ENCODE measurements at places on chromosomes 1 and 21.

GRCh38 chr1:55059302-55060132 lies 20.2 kb downstream of the PCSK9 start:
- no peak for DNase-seq

DNA sequence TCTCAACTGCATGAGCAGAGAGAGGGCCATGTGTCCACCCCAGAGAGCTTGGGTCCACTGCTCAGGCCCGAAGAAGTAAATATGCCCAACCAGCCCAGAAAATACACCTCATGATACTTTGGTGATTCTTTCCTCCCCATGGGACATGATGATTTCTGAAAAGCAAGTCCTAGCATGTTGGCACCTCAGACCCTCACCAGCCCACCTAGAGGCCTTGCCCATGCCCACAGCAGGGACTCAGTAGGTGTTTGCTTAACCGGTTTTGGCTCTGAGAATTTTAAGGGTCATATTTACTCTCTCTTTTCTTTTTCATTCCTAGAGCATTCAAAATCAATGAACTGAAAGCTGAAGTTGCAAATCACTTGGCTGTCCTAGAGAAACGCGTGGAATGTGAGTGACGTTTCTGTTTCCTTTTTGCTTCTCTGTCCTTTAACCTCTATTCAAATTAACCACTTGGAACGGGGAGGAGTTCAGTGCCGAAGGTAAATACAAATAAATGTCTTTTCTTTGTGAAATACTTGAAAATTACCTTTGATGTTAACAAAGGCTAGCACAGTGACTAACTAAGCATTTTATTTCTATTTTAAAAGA lies 79.7 kb downstream of the PDE9A start:
- no peak for DNase-seq

- no peak for DNase-seq
Measured at GRCh38 chr1:231274119-231274825, 33.3 kb downstream of the GNPAT start.

DNA sequence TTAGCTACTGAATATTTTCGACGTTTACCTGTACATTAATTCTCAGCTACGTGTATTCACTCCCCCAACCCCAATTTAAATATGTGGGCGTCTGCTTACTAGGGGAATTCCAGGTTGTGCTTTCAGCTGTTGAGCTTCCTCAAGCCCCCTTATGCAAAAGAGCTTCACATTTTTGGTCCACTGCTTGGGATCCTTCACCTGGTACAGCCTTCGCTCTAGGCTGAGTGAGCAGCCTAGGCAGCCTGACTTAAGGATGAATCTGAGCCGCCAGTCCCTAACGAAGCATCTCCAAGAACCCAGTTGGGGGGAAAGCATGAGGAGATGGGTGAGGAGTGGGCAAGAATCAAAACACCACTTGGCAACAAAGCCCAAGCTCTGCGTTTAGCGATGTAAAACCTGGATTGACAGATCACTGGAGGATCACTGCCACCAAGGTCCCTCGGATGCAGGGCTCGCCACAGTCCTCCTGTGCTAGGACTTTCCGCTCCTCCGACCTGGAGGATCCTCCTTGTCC lies 674 bp downstream of the BCL10 start:
- no peak for DNase-seq

DNA sequence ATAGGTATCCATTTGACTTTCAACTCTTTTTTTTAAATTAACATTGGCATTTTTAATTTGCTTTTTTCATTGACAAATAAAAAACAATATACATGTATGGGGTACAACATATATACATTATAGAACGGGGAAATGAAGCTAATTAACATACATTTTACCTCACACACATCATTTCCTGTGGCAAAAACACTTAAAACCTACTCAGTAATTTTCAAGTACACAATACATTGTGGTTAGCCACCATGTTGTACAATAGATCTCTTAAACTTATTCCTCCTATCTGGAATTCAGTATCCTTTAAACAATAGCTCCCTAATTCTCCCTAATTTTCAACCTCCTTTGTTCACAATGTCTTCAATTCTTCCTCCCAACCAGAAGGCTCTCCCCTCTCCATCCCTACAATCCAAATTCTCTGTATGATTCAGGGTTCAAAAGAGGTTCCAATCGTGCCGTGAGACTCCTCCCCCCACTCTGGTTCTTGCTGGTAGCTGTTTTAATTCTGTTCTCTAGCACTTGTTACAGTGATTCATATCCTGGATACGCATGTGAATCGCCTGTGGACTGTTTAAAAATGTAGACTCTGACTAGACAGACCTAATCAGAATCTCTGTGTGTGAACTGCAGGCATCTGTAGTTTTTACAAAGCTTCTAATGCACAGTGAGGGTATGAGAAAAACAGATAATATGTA lies 87.6 kb upstream of the DUSP10 start:
- no peak for DNase-seq

DNA sequence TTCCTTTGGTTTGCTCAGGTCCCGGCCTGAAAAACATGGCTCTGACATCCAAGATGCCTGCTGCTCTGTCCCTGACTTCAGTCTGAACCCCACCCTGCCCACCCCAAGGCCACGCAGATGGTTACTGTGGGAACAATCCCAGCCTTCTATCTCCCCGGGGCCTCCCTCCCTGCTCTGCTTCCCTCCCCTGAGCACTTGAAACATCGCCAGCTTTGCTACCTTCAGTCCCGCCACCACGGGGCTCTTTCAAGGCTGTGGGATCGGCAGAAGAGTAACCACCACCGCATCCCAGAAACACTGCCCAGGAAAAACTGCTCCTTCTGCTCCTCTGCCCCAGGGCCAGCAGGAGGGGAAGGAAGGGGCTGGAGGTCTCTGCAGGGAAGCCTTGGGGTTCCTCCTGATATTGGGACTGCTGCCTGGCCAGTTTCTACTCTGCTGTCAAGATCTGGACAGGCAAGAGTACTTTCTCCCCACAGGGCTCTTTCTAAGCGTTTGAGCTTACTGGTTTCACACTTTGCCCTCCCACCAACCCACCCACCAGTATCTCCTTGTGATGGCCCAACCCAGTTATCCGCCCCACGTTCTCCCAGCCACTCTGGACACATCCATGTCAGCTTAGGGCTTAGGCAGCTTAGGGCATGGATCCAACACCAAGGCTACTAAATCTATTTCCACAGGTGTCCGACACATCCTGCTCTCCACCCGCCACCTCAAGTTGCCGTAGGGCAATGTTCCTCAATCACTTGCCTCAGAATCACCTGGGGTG lies 8.4 kb downstream of the ETNK2 start:
- DNase-seq = no peak

DNA sequence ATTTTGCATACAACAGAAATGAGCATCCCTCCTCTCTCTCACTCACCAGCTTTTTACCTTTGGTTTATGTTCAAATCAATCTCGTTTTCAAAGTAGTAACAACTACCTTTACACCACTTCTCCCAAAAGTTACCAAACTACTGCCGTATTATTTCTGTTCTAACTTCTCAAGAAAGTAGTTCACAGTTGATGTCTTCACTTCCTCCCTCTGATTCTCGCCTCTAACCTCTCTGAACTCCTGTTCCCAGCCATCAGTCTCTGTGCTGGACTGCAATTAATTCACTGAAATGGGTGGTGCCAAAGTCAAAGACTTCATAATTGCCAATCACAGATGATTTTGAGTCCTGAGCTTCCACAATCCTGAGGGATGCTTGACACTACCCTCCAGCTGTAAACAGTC lies 54.0 kb downstream of the ZNF281 start:
- no peak for DNase-seq

GRCh38 chr21:16573578-16573977 lies 843.8 kb downstream of the USP25 start:
- DNase-seq = no peak

DNA sequence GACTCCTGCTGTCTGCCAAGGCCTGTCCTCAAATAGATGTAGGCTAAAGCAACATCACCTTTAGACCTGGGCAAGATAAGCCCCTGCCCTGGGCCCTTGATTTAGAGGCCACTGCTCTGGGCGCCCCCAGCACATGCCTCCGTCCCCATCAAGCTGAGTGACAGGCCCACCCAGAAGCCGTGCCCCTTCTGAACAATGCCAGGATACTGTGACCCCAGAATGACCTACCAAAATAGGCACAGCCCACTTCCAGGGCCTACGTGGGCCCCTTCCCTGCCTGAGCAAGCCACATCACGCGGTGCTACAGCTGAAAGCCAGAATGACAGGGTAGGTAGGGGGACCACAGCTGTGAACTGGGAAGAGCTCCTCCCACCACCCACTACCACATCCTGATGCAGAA lies 24.7 kb upstream of the BECN2 start:
- DNase-seq = no peak

DNA sequence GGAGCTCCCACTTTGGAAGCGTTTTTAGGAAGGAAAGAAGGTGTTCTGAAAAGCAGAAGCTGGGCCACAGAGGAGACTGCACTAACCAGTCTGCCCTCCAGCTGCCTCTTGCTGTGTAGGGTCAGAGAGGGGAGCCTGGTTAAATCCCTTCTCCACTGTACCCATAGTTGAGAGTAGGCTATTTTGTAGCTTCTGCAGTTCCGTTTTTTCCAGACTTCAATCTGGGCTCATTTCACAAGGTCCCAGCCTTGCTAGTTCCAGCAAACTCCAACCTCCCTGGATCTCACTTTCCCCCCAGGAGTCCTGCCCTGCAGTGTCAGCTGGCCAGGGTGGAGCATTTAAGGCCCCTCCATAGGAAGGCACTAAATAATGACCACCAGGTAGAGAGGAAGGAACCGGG lies 11.0 kb downstream of the TNN start:
- DNase-seq = no peak

Data from substantia nigra (tissue), 51 donors.